Testis (tissue), 5 donors: ENCODE measurements at places on chromosomes 13 and 19. TPM values are rescaled to one million over a fixed set of nuclear protein-coding genes. Genes with fewer than 3 reads are reported as not detected.

DNA sequence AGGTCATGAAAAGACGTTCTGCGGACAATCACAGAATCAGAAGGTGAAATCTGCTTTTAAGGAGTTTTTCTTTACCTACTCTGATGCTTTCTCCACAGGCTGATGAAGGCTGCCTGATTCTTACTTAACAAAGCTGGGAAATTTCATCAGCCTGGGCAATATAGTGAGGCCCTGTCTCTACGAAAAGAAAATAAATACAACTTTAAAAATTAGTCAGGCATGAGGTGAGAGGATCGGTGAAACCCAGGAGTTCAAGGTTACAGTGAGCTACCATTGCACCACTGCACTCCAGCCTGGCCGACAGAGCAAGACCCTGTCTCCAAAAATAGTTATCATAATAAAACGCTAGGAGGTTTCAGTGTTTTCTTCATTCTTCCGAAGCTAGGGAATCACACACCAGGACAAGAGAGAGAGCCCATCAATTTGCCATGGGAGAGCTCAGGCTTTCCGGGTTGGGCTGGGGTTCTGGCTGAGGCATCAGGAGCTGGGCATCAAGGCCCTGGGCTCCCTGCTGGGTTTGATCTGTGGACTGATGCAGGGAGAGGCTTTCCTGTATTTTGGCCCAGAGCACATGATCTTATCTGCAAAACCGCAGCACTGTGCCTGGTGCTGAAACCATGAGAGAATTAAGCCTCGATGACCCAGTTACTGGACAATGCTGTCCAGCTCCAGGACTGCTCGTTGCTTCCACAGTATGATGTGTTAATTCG, 25.1 kb upstream of the CEBPG start:
- no peaks in the 10 kb centered on the region for H3K36me3 ChIP-seq
- H3K27me3 ChIP-seq, result no peaks in the 10 kb centered on the region
- no peak overlapping the region for H3K27ac ChIP-seq
- peaks cover 8% of the 10 kb centered on the region for H3K4me1 ChIP-seq
- H3K4me3 ChIP-seq, result no peak overlapping the region

DNA sequence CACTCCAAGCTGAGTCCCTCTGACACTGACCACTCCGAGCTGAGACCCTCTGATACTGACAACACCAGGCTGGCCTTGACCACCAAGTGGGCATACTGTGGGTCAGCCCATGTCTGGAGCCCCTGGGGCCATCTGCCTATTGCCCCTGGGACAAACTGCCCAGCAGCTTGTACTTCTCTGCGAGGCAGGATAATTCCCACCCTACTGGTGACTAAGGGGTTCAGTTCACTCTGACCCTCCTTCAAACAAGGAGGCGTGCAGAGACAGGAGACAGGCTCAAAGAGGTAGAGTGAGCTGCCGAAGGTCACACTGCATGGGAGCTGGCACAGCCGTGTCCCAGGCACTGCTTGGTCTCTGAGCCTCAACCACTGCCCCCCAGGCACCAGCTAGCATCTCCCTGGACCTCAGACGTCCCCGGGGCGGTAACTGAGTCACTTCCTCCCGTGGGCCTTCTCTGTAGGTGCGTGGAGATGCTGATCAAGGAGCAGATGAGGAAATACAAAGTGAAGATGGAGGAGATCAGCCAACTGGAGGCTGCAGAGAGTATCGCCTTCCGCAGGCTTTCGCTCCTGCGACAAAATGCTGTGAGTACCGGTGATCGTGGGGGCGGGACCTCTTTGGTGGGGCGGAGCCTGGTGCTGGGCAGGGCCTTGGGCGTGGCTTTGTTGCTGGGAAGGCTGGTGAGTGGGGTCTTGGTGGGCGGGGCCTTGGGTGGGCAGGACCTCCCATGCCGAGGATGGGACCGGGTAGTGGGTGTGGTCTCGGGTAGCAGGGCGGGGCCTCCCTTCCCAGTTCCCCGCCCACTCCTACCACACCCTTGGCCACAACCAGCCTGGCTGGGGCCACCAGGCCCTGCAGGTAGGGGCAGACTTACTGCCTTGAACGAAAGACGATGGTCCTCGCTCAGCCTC, 5.8 kb upstream of the USE1 start:
- H3K27ac ChIP-seq, result no peak overlapping the region
- H3K27me3 ChIP-seq, result no peaks in the 10 kb centered on the region
- H3K4me3 ChIP-seq, result no peak overlapping the region

DNA sequence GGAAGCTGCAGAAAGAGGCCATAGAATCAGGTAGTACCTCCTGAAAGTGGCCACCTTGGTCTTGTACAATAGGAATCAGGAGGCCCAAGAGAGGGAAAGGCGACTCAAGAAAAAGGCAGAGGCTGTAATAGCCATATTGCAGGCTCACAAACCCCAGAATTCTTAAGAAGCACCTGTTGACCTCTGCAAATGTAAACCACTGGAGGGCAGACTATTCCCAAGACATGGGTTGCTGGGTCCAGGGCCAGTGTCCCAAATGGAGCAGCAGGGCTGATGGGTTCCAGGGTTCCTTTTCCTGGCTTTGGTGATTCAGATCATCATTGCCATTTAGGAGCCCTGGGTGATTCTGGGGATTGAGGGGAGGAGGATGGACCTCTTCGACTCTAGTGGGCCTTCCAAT, 167.6 kb downstream of the B3GLCT start:
- H3K36me3 ChIP-seq, result no peaks in the 10 kb centered on the region
- DNase-seq, result no peak

DNA sequence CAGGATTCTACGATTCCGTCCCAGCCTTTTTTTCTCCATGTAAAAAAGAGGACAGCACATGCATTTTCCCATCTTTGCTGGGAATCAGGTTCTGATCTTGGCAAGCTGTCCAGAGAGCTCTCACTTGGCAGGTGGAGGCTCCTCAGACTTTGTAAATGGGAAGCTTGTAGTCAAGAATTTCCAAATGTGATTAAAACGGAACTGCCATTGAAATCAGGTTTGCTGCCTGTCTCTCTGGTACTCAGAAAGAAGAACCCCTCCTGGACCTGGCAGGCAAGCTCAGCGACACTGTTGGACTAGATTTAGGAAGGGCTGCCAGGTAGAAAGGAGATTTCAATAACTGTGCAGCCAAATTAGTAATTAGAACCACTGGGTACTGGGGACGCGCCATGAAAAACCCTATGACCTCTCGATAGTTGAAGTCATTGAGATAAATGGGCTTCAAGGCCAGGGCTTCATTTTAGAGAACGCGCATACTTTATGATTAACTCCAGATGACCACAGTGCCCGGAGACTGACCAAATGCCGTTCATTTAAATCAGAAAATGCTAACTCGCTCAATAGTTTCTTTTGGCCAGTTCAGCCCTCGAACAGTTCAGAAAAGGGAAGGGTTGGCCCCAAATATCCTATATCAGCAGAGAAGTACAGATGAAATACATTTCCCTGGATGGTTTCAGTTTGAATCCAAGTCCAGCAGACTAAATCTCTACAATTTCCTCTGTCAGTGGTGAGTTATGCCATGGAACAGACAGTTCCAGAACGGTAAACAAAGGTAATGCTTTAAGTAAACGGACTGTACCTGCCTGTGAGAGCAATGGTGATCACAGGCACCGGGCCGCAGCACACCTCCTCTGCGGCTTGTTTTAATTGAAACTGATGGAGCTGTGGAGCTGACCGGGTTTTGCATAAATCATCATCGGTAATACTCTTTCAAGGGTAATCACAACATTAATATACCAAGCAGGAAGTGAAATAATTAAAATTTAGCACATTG, 517.4 kb downstream of the RFC3 start:
- H3K27ac ChIP-seq, result no peak overlapping the region
- no peak for DNase-seq
- no peaks in the 10 kb centered on the region for H3K36me3 ChIP-seq
- no peaks in the 10 kb centered on the region for H3K4me1 ChIP-seq
- H3K4me3 ChIP-seq, result no peak overlapping the region

DNA sequence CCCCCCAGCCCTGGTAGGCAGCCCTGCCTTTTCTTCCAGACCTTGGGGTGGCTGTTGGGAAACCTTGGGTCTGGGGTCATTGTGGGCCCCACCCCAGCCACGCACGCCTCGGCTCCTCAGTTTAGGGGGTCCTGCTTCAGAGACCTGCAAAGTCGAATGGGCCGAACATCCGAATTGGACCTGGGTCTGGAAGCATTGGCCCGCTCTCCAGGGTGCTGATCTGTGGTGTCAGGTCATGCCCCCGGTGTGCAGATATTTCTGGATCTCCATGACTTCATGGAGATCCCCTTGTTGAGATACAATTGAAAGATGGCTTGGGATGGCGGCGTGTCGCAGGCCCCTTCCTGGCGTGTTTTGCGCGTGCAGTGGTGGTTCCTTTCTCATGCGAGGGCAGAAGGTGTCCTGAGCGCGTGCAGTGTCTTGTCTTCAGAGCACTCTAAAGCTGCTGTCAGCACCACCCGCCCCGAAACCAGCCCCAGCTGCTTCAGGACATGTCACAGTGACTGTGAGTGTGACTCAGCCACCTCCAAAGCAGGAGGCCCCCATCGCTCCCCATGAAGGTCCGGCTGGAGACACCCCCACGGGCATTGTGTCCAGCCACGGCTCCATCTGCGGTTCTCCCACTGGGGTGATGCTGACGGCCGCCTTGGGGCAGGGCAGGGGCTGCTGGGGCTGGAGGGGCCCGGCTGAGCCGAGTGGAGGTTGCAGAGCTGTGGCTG, 112.7 kb downstream of the KDM4B start:
- no peak for DNase-seq
- no peaks in the 10 kb centered on the region for H3K27me3 ChIP-seq
- no peaks in the 10 kb centered on the region for H3K4me1 ChIP-seq
- no peaks in the 10 kb centered on the region for H3K36me3 ChIP-seq
- no peak overlapping the region for H3K4me3 ChIP-seq

The LGALS4 gene
- total RNA-seq, result 1.6 TPM

GRCh38 chr19:45641274-45642105, 2.3 kb upstream of the EML2 start:
- H3K36me3 ChIP-seq, result no peaks in the 10 kb centered on the region
- peak overlapping the region; percentile 40 for H3K4me3 ChIP-seq
- no peaks in the 10 kb centered on the region for H3K27me3 ChIP-seq
- DNase-seq, result peak; percentile 74
- H3K27ac ChIP-seq, result peak overlapping the region; percentile 73
- H3K4me1 ChIP-seq, result peaks cover 34% of the 10 kb centered on the region

DNA sequence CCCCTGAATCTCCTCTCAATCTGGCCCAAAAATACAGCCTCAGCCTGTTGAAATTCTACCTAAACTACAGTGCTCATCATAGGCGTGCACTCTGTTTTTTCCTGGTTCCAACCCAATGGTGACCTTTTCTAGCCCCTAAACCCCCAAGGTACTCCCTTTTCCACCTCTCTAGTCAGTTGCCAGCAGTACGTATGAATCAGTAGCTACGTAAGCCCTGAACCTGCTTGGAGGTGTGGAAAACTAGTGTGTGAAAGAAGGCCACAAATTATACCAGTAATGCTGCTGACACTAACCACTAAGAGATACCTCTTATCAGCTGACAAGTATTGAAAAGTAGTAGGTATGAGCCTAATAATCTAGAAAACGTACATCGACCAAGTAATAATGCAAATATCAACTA, 60.9 kb downstream of the FOXO1 start:
- DNase-seq, result no peak
- H3K4me1 ChIP-seq, result no peaks in the 10 kb centered on the region
- H3K27ac ChIP-seq, result no peak overlapping the region
- H3K4me3 ChIP-seq, result no peak overlapping the region
- no peaks in the 10 kb centered on the region for H3K27me3 ChIP-seq

The C19orf85 gene
- not detected for total RNA-seq

The CTU1 gene
- 23.5 TPM for total RNA-seq

The COX7A1 gene
- 4.8 TPM for total RNA-seq

DNA sequence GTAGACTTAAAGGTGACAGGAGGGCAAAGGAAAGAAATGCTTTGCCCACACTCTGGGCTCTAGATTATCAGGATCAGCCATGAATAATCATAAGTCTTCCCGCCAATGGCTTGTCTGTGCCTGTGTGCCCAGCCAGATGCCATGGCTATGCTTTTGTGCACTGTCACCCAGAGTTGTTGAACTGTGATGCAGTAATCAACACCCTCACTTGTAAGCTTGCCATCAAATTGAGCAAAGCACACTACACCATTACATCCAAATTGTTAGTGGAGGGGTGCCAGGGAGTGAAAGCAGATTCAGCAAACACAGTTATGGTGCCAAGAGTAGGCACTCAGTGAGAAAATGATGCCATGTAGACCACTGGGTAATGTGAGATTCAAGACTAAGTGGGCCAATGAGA, 845.3 kb upstream of the MIR17HG start:
- no peak overlapping the region for H3K27ac ChIP-seq
- no peaks in the 10 kb centered on the region for H3K27me3 ChIP-seq
- no peaks in the 10 kb centered on the region for H3K4me1 ChIP-seq
- no peak overlapping the region for H3K4me3 ChIP-seq

GRCh38 chr19:49534632-49535385, 7.0 kb downstream of the RCN3 start:
- peak overlapping the region; percentile 51 for H3K4me3 ChIP-seq
- H3K27ac ChIP-seq, result no peak overlapping the region
- DNase-seq, result no peak

DNA sequence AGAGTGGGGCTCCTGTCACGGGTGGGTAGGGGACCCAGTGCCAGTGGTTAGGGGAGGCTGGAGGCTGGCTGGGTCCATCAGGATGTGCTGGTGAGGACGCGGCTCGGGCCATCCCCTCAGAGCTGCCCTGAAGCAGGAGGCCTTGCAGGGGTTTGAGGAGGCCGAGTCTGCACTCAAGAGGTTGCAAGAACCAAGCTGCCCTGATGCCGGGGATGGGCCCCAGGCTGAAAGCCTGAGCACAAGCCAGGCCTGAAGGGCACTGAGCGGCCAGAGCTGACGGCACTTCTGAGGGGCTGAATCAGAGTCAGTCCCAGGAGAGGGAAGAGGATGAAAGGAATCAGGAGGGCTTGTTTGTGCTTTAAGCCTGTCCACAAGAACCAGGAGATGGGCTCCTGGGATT, 92.9 kb downstream of the RGCC start:
- peaks cover 21% of the 10 kb centered on the region for H3K4me1 ChIP-seq
- H3K36me3 ChIP-seq, result no peaks in the 10 kb centered on the region

- no peaks in the 10 kb centered on the region for H3K4me1 ChIP-seq
- no peaks in the 10 kb centered on the region for H3K36me3 ChIP-seq
- no peak overlapping the region for H3K27ac ChIP-seq
- no peaks in the 10 kb centered on the region for H3K27me3 ChIP-seq
- DNase-seq, result no peak
- no peak overlapping the region for H3K4me3 ChIP-seq
Observed at GRCh38 chr13:111289251-111289650, 31.2 kb upstream of the TEX29 start.

GRCh38 chr19:1760020-1760419, 6.7 kb downstream of the ONECUT3 start:
- peaks cover 12% of the 10 kb centered on the region for H3K27me3 ChIP-seq
- no peak overlapping the region for H3K4me3 ChIP-seq
- H3K36me3 ChIP-seq, result no peaks in the 10 kb centered on the region
- H3K27ac ChIP-seq, result no peak overlapping the region

The RASIP1 gene
- total RNA-seq, result 11.2 TPM
